ENCODE measurements at places on chromosomes 7 and 10.

GRCh38 chr10:4150676-4151075 is 365.7 kb upstream of the KLF6 start:
- DNase-seq: no peak

- no peak for DNase-seq
Observed at GRCh38 chr7:107909445-107909844, 18.5 kb downstream of the DLD start.

DNA sequence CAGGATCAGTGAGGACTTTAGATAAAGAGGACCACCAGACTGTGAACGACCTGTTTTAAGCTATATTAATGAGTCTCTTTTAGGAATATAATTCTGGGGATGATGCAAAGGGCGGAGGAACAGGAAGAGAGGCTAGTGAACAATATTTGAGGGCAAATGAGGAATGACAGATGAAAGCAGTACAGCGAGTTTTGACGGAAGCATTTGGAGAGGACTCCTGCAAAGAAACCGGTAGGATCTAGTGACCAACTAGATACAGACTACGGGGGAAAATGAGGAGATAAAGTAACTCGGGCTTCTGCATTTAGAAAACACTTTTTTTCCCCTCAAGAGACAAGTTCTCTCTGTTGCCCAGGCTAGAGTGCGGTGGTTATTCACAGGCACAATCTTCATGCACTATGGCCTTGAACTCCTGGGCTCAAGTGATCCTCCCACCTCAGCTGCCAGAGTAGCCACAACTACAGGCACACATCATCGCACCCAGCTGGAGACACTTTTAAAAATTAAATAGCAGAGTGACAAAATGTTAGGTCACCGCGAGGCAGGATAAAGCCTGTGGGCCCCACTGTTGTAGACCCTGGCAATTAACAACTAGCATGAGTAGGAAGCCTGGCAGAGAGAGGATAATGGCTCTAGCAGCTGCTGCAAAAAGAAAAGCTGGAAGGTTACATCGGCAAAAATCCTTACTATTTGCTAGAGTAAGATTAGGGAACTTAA is 143.2 kb downstream of the SRPK2 start:
- no peak for DNase-seq

- no peak for DNase-seq
Observed at GRCh38 chr7:158543840-158544239, 43.8 kb downstream of the PTPRN2 start.

GRCh38 chr7:31384466-31384865 is 43.9 kb upstream of the NEUROD6 start:
- DNase-seq: no peak

- DNase-seq: no peak
Observed at GRCh38 chr10:32374605-32375004, 27.6 kb upstream of the EPC1 start.

DNA sequence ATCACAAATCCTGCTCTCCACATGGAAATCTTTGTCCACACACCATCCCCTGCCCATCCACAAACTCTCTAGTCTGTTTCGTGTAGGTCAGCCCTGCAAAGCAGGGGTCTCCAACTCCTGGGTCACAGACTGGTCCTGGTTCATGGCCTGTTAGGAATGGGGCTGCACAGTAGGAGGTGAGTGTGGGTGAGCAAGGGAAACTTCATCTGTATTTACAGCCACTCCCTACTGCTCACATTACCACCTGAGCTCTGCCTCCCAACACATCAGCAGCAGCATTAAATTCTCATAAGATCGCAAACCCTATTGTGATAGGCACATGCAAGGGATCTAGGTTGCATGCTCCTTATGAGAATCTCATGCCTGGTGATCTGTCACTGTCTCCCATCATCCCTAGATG is 242.1 kb downstream of the FGFR2 start:
- no peak for DNase-seq

DNA sequence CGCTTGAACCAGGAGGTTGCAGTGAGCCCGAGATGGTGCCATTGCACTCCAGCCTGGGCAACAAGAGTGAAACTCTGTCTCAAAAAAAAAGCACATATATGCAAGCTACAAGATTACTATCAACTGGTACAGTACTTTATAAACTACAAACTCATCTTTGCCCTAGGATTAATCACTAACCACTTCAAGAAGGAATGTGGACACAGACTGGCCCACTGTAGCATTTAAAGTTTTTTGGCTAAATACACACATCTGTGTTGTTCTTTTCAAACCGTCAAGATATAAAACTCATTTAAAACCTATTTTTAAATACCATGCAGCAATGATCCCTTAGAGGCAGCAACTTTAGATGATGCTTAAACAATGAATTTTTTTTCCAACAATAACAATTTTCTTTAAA is 205.4 kb downstream of the IMMP2L start:
- DNase-seq: no peak

DNA sequence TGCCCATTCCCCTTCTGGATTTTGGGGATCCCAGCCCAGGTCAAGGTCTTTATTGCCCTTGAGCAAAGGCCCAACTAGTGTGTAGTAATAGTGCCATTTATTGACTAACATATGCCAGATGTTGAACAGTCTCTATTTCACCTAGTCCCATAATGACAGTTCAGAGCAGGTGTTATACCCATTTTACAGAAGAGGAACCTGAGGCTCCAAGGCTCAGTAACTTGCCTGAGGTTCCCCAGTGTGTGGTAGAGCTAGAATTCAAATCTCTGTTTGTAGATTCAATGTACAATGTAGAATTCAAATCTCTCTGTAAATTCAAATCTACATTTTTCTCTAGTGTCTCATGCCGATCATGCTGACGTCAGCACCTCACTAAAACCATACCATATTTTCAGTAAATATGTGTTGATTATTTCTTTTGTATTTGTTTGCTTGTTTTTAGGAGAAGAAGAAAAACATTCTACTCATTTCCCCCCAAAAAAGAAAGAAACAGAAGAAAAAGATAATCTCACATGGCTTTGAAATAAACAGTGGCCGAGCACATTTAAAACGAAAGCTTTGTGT is 329.7 kb downstream of the PRPF18 start:
- no peak for DNase-seq

- DNase-seq: no peak
Observed at GRCh38 chr7:155531681-155532080, 14.7 kb downstream of the CNPY1 start.

GRCh38 chr10:97675222-97675621 is 11.8 kb downstream of the AVPI1 start:
- no peak for DNase-seq

DNA sequence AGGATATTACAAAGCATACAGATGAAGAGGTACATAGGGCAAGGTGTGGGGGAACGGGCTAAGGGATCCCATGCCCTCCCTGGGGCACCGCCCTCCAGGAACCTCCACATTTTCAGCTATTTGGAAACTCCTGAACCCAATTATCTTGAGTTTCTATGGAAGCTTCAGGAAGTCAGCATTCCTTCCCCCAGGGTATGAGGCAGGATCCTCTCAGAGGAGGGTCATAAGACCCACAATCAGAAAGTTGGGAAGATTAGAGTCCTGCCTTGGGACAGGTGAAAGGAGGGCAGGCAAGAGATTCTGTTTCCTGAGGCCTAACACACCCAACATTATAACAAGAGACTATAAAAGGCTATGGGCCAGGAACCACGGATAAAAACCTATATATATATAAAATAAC is 98.0 kb downstream of the RALA start:
- no peak for DNase-seq

GRCh38 chr7:124041439-124041838 is 8.6 kb upstream of the TMEM229A start:
- no peak for DNase-seq

GRCh38 chr7:120185940-120186682 is 86.9 kb upstream of the KCND2 start:
- no peak for DNase-seq

GRCh38 chr10:111410740-111411139 is 333.9 kb downstream of the ADRA2A start:
- no peak for DNase-seq

GRCh38 chr10:14325325-14325955 is 5.3 kb downstream of the FRMD4A start:
- DNase-seq: no peak

DNA sequence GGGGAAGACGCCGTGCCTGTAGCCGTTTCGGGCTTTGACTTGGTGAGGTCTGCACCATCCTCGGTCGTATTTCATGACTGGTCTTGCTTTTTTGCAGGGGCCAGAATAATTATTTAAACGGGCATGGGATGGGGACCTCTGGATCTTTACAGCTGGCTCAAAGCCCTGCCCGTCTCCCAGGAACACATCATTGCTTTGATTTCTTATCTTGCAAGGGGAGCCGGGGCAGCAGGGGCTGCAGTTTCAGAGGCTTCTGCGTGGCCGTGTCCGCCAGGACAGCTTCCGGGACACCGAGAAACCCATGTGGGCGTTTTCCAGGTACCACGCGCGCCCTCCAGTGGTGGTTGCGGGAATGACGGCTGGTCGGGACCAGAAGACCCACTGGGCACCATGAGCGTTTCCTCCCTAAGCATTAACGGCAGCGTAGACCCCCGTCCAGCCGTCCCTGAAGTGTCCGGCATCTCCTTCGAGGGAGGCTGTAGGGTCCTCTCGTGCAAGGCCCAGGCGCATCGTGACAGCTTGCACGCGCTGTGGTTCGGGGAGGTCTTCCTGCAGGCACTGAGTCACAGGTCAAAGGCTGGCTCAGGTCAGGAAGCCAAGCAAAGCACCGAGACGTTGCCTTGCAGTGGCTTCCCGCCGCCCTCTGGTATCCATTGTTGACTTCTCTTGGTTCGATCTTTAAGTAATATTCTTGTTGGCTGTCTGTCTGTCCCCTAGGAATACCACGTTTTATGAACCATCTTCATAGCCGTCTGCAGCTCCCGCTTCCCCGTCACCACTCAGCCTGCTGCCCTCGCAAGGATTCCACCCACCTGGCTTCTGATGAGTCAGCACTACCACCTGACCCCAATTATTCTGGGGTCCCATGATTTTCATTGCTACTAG is 16.2 kb upstream of the ZFAND2A start:
- DNase-seq: no peak

DNA sequence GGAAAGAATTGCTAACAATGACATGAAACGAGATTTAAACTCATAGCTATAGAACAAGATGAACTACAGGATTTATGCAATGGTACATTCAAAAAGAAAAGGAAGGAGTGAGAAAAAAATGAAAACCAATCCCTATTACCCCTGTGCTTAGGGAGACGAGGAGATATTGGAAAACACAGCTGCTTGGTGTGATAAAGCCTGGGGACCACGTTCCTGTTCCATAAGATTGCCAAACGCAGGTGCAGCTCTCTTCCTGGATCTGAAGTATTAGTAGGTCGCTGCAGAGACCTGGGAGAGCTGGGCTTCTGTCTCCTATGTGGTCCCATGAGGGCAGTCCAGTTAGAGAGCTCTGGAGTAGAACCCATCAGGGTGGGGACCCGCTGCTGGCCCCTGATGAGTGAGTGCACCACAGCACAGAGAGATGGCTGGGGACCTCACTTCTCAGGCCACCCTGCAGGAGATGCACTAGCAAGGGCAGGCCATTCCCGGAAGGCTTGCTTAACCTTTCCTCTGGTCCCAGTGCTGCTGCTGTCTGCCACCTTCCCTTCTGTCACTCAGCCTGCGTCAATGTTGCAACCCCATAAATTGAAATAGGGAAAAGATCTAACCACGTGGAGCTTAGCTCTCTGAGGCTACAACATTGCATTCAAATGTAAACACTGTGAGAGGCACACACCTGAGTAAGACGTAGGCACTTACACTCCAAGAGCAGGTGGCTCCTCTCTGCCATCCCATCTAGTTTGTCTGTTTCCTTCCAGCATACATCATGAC is 57.9 kb downstream of the MTPN start:
- no peak for DNase-seq

Data from fibroblast of skin of left biceps (primary cell).